ENCODE measurements at places on chromosomes 13 and 19.

DNA sequence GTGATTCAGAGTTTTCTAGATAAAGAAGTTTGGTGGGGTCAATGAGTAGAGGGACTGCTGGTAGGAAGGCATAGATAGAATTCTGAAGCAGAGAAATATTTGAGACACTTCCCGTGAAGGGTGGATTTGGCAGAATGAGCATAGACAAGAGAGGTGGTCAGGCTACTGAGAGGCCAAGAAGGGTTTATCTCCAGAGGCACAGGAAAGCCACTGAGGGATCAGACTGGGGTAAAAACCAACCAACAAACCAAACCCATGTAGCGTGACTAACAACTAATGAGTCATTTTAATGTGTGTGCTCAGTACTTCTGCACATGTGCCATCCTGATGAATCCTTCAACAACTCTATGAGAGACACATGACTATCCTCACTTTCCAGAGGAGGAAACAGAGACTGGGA lies 60.0 kb upstream of the SERP2 start:
- no peak for DNase-seq

DNA sequence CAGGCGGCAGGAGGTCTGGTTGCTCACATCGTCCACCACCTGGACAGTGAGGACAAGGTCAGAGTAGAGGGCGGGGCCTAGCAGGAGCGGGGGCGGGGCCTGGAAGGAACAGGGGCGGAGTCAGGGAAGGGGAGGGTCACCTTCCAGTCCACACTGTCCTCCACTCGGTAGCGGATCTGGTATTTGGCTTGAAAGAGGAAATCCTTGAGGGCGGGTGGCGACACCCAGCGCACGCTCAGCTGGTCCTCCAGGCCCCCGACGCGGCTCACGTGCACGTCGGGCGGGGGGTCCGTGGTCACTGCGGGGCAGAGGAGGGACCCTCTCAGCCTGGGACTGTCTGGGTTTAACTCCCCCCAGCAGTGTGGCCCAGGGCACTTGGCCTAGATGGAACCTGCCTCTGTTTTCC lies 8.2 kb downstream of the REX1BD start:
- no peak for DNase-seq

- no peak for DNase-seq
Observed at GRCh38 chr19:44765033-44765948, 12.4 kb upstream of the CBLC start.

GRCh38 chr13:27043013-27043412 lies 128.6 kb downstream of the USP12 start:
- no peak for DNase-seq

Data from activated CD4-positive, alpha-beta T cell treated with anti-CD3 and anti-CD28 coated beads for 4 hours (primary cell).